Activated CD8-positive, alpha-beta memory T cell treated with anti-CD3 and anti-CD28 coated beads for 24 hours (primary cell): ENCODE measurements at places on chromosomes 12 and 14.

- no peak for DNase-seq
Observed at GRCh38 chr14:103830511-103831270, 16.7 kb downstream of the PPP1R13B start.

- no peak for DNase-seq
Observed at GRCh38 chr14:52051251-52051650, 17.6 kb downstream of the NID2 start.

GRCh38 chr12:13592063-13592942, 389.1 kb downstream of the GRIN2B start:
- no peak for DNase-seq

- DNase-seq, result no peak
Observed at GRCh38 chr14:50007123-50007903, 109.1 kb downstream of the VCPKMT start.

DNA sequence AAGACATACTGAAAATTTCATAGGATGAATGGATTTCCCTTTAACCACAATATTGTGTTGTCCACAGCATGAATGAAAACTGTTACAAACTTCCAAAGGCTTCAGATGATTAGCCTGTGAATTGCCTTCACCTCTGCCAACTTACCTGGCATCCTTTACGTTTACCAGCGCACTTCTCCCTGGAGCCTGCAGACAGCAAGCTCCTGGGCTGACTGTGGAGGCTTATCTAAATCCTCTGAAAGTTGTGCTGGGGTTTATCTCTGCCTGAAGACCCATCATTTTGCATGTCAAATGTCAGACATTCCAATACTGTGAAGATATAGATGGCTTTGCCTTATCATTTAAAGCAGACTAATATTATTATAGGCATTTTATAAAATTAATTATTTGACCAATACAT, 403.0 kb downstream of the SYT1 start:
- no peak for DNase-seq
